Cardiac septum (tissue), 1 donor: ENCODE measurements at places on chromosomes 13 and 19. TPM values are rescaled to one million over a fixed set of nuclear protein-coding genes. Genes with fewer than 3 reads are reported as not detected.

Gene CYP2F1
- not detected for total RNA-seq

Gene ZNF723
- not detected for total RNA-seq

Gene WASF3
- 7.4 TPM for total RNA-seq

DNA sequence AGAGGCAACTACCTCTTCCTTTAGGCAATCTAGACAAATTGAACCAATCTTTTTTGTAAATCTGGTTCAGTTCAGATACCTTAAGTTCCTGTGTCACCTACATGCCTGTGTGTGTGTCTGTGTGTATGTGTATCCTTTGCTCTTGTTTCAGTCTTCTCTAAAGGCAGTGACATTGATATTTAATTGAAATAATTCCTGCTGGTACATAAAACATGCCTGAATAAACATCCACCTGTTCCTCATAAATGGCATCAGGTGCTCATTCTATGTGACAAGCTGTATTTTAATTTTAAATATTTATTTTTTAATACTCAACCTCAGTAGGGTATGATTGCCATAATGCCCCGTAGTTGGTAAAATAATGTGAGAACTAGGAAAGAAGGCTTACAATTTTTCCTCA lies 1606.4 kb upstream of the PRR20A start:
- DNase-seq: no peak

GRCh38 chr19:41922585-41922984 lies 5.7 kb downstream of the ERFL start:
- DNase-seq: no peak

DNA sequence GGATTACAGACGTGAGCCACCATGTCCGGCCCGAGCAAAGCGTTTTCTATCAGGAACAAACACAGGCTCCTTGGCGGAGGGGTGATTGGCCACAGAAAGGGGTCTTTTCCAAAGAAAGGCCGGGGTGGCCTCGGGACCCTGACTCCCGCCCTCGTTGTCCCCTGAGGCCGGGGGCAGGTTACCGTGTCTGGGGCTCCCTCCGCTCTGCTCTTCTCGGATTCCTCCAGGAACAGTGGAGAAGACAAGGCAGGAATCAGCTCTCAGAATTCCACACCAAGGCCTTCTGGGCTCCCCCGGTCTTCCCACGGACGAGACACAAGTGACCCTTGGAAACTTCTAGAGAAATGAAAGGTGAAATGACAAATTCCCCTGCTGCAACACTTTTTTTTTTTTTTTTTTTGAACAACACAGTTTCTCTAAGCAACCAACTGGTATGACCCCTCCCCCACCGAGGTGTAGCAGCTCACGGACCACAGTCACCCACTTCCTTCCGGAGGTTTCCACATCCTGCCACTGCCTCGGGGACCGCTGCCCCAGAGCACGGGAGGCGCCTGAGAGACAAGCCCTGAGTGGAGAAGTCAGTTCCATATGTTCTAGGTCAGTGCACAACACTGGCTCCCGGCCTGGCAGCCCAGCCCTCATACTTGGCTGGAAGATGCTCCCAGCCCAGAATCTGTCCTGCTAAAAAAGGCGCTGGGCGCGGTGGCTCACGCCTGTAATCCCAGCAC lies 11.0 kb downstream of the MOB3A start:
- peak; percentile 95 for DNase-seq

- no peak for DNase-seq
These were observed 255.0 kb upstream of the SLITRK1 start for GRCh38 chr13:84137292-84137691.

DNA sequence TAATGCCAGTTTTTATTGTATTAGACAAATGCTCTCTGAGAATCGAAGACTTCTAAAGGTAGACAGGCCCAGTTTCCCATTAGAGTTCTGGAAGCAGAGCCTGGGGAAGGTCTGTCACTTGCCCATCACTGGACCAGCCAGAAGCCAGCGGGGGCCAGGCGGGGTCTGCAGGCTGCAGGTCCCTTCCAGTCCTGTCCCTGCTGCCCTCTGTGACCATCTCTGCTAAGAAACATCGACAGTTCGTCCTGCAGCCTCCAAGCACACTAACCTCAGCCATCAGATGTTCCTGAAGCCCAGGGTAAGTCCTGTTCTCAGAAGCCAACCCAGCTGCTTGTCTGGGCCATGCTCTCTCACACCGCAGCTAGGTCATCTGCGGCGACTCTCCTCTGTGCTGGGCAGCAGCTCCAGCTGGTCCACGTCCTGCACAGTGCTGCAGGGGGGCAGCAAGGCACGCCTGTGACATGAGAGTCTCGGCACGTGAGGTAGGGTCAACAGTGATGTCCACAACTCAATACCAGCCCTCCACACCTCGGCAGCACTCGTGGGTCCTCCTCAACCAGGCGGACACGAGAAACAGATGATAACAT lies 2.9 kb upstream of the ADPRHL1 start:
- DNase-seq: no peak
